GM23248 (cell line): ENCODE measurements at places on chromosomes 4 and X. TPM values are rescaled to one million over a fixed set of nuclear protein-coding genes. Genes with fewer than 3 reads are reported as not detected.

The MAGEA2B gene
- not detected in 2 replicates for total RNA-seq

The ZNF711 gene
- total RNA-seq, result 0.38 and 0.43 TPM in 2 replicates

The SORBS2 gene
- total RNA-seq, result 0.32 and 5.8 TPM in 2 replicates

The EXOC1L gene
- not detected in 2 replicates for total RNA-seq

The TMEM271 gene
- total RNA-seq, result not detected in 2 replicates

The OCRL gene
- total RNA-seq, result 13.0 and 17.2 TPM in 2 replicates

The RHOXF2 gene
- total RNA-seq, result not detected in 2 replicates

The AMTN gene
- not detected in 2 replicates for total RNA-seq

The GPR119 gene
- total RNA-seq, result not detected in 2 replicates

The IL2 gene
- total RNA-seq, result not detected in 2 replicates

The MAGEE2 gene
- total RNA-seq, result not detected in 2 replicates

The GLRA3 gene
- total RNA-seq, result not detected in 2 replicates

The JAKMIP1 gene
- total RNA-seq, result not detected in 2 replicates

The COL25A1 gene
- 0.13 TPM in 1 of 2 replicates, not detected in the other for total RNA-seq

The USP26 gene
- not detected in 2 replicates for total RNA-seq

DNA sequence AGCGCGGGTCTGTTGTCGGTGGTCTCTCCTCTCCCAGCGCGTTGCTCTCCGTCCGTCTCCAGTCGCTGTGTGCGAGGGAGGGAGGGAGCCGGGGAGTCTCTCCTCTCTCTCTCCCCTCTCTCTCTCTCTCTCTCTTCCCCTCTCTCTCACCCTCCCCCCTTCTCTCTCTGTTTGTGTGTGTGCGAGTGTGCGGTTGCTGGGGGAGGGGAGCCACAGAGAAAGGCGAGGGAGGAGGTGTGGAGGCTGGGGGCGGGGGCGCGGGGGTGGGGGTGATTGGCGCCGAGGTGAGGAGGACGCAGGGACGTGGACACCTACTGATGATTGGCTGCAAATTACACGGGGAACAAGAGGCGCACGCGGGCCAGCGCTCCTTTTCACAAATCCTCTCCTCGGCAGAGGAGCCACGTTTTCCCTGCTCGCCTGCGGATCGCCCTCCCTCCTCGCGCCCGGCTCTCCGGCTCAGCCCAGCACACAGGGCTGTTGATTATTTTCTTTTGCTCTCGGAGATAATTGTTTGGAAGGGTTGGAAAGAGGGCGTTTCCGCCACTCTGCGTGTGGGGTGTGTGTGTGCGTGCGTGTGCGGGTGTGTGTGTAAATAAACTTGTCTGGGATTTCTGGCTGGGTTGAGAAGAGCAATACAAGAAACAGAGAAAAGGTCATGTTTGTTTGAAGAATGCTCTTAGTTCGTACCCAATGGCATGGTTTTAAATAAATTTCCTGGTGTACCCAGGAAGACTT, at the start of gene CXXC4:
Gene CXXC4, minus strand, starts transcription at position 73 of the 738 bp plus-strand sequence. CDS start 3,092 bp downstream, outside the sequence.
- peak; percentile 52 for DNase-seq

- DNase-seq, result no peak
Observed at GRCh38 chr4:185202984-185203485, 765 bp downstream of the CFAP97 start.

DNA sequence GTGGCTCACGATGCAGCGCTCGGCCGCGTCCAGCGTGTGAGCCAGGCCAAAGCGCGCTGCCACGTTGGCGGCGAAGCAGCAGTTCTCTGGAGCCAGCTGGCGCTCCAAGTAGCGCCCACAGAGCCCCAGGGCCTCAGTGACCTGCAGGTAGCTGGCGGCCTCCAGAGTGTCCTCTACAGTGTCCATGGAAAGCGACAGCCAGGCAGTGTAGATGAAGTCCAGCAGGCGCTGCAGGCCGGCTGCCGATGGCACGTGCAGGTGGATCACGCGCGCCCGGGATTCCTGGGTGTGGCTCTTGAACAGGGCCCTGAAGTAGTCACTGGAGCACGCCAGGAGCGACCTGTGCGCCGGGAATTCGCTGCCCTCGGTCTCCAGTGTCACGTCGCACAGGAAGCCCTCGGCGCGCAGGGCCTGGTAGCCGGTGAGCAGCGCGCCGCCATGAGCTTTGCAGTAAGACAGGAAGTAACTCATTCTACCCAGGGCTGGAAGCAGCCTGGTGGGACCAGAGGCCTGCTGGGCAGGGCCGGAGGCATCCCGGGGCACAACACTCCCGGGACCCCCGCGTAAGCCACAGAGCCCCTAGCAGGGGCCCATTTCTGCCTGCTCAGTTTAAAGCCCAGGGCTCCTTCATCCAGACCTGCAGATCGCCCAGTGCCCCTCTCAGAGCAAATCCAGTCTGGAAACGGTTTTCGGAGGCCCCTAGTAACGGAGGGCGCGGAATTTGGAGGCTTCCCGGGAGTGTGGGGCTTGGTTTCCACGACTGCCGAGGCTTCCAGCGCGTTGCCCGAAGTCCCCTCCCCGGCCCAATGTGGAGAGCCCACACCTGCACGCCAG, 595 bp downstream of the KLHL34 start:
- DNase-seq, result no peak

DNA sequence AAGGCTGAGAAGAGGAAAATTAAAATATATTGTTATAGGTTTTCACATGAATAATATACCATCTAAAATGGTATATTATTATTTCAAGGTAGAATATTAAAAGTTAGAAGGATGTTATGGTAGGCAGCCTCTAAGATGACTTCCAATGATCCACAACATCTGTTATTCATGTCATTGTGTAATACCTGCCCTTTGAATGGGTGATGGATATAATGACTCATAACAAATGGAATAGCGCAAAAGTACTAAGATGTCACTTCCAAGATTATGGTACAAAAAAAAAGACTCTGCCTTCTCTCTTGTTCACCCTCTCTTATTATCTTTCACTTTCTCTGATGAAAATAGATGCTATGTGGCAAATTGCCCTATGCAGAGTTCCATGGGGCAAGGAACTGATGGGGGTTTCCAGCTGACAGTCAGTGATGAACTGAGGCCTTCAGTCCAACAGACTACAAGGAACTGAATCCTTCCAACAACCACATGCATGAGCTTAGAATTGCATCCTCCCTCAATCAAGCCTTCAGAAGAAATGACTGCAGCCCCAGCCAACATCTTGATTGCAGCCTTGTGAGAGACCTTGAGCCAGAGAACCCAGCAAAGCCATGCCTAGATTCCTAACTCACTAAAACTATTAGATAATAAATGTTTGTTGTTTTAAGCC, 57.7 kb downstream of the HS6ST2 start:
- no peak for DNase-seq

GRCh38 chr4:27305246-27305645, 444.6 kb downstream of the STIM2 start:
- no peak for DNase-seq

- DNase-seq, result no peak
Observed at GRCh38 chrX:68424719-68425118, 8.6 kb downstream of the OPHN1 start.

DNA sequence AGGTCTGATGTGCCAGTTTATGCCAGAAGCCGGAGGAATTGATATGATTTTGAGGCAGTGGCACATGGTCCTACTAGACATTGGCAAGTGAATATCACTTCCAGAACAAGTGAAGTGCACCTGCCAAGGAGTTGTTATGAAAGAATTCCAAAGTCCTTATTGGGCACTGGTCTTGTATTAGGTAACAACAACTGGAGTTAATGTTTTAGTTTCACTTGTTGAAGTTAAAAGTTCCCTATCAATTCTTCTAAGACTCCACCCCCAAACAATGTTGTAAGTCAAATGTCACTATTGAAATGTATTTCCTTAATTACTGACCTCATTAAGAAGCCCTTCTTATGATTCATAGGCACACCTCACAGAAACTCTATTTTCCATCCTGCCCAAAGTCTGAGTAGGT, 3.1 kb downstream of the TET2 start:
- no peak for DNase-seq

- DNase-seq, result no peak
Observed at GRCh38 chr4:169933531-169933930, 92.7 kb downstream of the MFAP3L start.

DNA sequence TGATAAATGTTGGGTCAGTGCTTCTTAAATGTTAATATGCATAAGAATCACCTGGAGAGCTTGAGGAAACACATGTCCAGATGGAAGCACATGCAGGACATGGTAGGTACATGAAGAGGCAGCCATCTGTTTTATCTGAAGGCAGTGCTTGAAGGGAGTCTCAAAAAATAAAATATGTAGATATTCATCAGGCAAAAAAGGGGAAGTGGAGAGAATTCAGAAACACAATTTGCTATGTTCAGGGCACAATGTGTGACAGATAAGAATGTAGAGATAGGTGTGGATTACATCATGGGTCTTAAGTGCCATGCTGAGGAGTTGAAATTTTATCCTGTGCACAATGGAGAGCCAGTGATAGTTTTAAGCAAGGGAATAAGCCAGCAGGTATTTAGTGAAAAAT, 59.6 kb upstream of the CASK start:
- no peak for DNase-seq

GRCh38 chr4:41887821-41888686, 47.2 kb upstream of the TMEM33 start:
- DNase-seq, result peak; percentile 66

DNA sequence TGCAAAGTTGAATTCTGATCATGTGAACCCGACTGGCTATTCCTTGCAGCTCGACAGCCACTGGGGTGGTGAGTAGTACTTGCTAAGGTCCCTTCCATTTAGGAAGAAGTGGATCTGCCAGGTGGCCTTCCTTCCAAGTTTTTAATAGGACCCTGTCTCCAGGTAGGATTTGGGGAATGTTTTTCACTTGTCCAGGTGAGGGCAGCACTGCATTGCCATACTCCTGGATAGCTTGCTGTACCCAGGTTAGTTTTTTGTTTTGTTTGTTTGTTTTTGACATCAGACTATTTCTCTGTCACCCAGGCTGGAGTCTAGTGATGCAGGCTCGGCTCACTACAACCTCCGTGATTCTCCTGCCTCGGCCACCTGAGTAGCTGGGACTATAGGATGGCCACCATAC, 29.8 kb downstream of the SAGE1 start:
- no peak for DNase-seq

DNA sequence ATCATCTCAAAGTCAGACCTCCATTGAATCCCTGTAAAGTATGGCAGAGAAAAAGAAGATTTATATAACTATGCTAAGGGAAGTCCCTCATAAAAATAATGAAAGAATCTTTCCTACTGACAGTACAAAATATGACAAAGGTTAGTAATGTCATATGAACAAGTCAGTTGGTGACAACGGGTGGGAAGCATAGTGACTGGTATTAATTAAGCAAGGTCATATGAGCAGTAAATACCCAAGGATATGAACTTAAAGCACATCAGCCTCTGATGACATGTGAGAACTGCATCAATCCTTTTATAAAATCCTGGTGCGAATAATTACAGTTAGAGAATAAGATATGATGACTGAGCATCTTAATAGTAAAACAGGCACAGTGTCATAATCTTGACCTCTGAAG, 364.8 kb upstream of the GALNTL6 start:
- no peak for DNase-seq

DNA sequence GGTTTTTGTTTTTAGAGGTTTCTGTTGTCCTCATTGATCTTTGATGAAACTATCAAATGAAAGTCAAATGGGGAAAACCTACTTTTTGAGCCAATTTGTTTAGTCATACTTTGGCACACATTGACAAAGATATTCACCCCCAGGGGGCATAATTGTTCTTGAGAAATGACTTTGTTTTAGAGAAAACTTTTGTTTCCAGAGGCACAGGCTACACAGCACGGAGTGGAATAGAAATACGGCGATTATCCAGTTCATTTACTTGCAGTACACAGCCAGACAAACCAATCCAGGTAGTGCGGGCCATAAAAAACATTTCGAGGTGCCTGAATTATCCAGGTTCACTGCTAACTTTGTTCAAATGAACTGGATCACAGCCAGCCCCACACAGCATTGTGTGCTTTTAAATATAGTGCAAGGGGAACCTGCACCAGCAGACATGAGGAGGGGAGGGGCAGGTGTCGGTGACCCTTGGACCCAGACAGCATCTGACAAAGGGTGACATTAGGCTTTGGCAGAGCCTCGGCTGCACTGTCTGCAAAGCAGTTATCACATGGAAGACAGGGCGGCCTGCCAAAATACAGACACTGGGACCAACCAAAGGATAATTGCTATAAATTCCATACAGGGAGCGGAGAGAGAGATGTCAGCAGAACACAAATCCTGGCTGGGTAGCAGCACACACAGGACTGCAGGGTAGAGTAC, 179.6 kb upstream of the NOCT start:
- peak; percentile 42 for DNase-seq

DNA sequence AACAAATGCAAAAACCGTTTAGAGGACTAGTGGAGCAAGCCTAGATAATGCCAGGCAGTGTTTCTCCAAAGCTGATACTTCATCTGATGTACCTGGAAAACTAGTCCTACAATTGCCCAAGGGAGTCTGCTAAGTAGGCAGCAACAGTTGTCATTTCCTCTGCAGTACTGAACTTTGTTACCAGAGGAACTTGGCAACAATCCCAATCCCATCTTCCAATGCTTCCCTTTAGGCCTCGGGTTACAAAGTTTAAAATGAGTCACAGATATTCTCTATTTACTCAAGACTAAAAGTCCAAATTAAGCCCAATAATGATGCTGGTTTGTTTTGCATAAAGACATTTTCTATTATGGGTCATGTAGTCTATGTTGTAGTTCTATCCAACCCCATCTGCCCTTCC, 120.0 kb upstream of the GLRA2 start:
- peak; percentile 15 for DNase-seq
